Fibroblast of pulmonary artery (primary cell): ENCODE measurements at places on chromosomes 7 and 10.

- DNase-seq = peak; percentile 67
These were observed 569.4 kb downstream of the HTR7 start for GRCh38 chr10:90288391-90288933.

DNA sequence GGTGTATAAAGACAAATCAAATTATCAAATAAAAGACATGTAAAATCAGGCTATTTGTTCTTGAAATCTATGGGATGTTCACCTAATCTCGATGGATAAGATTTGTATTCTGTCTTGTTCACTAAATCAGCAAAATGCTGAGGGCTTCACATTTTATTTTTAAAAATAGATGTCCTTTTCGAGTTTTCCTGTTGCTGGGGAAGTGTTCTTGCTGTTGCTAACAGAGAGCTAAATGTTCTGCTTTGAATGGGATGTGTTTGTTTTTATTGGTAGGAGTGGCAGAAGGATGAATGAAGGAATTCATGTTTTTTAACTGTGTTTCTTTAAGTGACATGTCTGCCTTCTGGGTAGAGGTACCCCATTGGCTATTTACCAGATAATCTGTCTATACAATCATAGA is 7.3 kb upstream of the SNX13 start:
- no peak for DNase-seq

- DNase-seq = no peak
These were observed 249.0 kb upstream of the PPP2R2D start for GRCh38 chr10:131651674-131652437.

- DNase-seq = no peak
These were observed 13.4 kb upstream of the HNRNPH3 start for GRCh38 chr10:68318331-68319059.

DNA sequence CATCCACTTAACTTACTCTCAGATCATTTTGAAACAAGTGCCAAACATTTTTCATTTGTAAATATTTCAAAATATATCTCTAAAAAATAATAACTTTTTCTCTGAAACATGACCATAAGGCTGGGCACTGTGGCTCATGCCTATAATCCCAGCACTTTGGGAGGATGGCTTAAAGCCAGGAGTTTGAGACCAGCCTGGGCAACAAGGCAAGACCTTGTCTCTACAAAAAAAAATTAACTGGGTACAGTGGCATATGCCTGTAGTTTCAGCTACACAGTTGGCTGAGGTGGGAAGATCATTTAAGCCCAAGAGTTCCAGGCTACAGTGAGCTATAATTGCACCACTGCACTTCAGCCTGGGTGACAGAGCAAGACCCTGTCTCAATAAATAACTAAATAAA is 36.4 kb downstream of the USP54 start:
- DNase-seq = no peak

DNA sequence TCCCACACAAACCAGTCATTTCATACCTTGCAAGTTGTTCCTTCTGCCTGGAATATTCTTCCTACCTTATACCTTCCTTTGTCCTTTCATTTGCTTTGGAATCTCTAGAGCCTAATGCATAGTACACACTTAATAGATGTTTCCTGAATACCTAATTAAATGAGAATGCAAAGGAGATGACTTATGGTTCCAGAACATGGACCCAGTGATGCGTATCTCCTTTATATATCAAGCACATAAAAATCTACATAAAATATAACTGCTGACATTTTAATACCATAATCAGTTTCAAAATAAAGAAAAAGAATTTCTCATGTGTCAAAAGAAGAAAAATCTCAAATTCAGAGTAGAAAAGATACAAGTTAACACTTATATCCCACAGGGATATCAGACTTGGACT is 110.6 kb upstream of the ASAH2 start:
- no peak for DNase-seq

DNA sequence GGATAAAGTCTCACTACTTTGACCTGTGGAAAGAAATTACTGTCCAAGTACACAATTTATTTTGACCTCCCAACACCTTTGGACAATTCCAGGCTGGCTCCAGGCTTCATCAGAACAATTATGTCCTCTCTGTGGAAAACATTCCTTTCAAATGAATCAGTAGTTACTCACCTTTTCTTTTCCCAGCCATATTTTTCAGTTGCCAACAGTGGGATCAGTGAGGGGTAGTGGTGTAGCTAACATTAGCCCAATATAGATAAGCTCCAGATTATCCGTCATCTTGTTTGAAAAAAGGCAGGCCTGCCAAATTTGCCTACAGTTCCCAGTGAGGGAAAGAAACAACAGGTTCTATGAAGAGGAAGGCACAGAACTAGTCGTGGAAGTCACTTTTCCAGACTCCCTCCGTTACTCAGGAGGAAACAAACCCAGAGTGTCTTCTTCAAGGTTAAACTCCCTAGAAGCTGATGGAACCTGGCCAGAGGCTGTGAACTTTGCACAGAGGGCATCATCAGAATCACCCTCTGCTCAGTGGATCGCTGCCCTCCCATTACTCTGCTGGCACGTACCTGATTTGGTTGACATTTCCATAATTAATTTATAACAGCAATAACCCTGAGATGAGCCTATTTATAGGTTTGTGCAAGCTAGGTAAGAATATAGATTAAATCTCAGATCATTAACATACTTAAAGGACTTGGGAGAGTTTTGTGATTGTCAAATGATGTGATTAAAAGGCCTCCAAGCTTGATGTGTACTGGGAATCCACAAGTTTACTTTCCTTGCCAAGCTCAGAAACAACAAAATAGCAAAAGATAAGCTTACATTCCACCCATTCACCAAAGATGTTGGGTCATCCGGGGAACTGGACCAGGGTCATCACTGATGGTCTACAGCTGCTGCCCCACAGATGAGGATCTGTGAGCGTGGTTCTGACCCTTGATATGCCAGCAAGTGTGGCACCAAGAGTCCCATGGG is 654.6 kb upstream of the GALNT17 start:
- peak; percentile 3 for DNase-seq

GRCh38 chr10:97267671-97268070 is 24.8 kb downstream of the ARHGAP19 start:
- DNase-seq = peak; percentile 31

GRCh38 chr10:43336641-43337318 is 34.7 kb upstream of the FXYD4 start:
- DNase-seq = no peak

GRCh38 chr10:14554091-14554490 is 220.6 kb downstream of the FAM107B start:
- DNase-seq = no peak

GRCh38 chr10:87850742-87851205 is 12.6 kb downstream of the KLLN start:
- peak; percentile 81 for DNase-seq

GRCh38 chr7:1040790-1041189 is 3.6 kb upstream of the GPR146 start:
- DNase-seq = peak; percentile 72

GRCh38 chr7:135257-135653 is 57.1 kb upstream of the FAM20C start:
- DNase-seq = no peak

DNA sequence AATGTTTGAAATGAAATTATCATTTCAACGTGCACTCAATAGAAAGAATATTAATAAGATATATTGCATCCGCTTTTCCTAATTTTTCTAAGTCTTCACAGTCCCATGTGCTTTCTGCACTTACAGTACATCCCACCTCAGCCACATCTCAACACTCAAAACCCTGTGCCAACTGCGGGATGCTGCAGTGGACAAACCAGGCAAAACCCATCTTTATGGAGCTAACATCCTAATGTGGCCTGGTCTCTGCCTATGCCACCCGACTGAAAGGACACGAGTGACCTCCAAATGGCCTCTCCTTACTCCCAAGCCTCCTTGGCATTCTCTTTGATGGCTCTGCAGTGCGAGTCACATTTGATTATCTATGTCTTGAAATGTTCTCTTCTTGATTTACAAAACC is 57.4 kb upstream of the ADRB1 start:
- DNase-seq = no peak

GRCh38 chr10:77392851-77393250 is 244.8 kb downstream of the KCNMA1 start:
- peak; percentile 93 for DNase-seq

DNA sequence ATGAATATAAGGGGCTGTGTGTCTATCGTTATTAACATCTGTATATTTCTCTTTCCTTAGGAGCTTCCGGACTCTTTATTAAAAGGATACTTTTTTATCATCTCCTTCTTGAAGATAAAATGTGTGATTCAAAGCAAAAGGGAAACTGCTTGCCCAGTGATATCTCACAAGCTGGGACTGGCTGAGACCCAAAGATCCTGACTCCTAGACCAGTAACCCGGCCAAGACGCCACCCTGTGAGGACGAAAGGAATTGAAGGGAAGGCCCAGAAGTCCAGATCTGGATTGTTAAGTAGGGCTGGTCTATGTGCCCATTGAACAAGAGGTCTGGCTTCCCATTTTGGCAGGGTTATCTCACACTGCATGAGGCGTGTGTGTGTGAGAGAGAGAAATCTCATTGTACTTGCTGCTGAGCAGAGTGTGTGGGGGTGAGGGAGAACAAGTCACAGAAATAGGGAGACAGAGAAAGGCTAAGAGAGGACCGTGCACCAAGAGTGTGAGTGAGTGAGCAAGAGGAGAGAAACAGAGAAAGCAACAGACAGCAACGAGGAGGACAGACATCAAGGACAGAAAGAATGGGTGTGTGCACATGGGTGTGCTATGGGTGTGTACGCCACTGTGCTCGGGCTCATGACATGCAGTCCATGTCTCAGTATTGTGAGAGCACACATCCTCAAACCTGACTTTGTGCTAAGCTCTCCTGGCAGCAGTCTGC is 75.4 kb downstream of the PLXNA4 start:
- peak; percentile 83 for DNase-seq

- DNase-seq = peak; percentile 64
These were observed 770 bp downstream of the PLXNA4 start for GRCh38 chr7:132575419-132575981.

DNA sequence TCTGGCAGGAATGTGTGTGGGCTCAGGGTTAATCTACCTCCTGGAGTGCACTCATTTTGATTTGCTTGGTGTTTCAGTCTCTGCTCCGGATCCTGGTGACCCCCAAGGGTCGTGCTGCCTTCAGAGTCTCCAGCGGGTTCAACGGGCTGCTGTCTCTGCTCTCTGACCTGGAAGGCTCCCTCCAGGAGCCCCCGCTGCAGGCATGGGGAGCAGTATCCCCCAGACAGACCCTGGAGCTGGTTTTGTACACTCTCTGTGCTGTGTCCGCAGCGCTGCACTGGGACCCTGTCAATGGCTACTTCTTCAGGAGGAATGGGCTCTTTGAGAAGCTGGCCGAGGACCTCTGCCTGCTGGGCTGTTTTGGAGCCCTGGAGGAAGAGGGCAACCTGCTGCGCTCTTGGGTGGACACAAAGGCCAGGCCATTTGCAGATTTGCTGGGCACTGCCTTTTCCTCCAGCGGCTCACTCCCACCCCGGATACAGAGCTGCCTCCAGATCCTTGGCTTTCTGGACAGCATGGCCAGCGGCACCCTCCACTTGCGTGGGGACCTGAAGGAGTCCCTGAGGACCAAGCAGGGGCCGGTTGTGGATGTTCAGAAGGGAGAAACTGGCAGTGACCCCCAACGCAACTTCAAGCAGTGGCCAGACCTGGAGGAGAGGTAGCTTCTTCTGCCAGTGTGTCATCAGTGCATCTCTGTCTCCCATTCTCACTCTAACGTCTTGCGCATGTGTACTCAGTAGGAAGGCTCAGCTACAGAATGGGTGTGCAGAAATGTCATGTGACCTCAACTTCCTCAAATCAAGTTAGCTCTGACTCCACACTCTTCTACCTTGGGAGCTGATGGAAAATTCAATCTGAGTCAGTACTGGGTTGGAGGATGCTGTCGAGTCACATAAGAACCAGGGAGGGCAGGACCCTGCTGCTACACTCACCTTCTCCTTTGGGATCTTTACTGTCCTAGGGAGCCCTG is 58.5 kb downstream of the WDFY4 start:
- no peak for DNase-seq
